ENCODE measurements at places on chromosomes 6 and 20.

DNA sequence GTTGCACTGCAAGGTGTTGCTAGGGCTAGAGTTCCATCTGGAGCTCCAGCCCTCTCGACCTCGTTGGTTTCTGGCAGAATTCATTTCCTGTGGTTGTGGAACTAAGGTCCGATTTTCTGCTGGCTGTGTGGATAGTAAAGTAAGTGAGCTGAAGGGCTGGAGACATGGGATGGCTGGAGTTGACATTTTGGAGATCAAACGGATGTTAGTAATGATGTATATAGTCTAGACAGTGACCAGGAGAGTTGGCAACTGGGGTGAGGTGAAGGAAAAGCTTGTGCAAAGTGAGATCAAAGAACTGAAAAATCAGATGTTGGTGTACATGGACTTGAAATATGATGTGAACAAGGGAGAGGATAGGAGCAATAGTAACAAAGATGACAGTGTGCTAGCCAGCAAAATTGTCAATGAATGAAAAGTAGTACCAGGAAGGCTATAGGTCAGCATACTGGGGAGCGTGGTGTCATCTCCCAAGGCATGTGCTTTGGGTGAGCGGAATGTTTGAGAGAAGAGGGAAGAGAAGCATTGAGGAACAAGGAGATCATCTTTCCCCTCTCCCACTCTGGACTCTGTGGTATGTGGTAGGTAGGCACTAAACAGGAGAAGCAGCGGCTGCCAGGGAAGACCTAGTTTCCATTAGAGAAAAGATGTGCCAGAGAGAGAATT, 7.8 kb downstream of the QRSL1 start:
- no peak for DNase-seq

- no peak for DNase-seq
Measured at GRCh38 chr6:127458222-127458621, 967 bp downstream of the KIAA0408 start.

DNA sequence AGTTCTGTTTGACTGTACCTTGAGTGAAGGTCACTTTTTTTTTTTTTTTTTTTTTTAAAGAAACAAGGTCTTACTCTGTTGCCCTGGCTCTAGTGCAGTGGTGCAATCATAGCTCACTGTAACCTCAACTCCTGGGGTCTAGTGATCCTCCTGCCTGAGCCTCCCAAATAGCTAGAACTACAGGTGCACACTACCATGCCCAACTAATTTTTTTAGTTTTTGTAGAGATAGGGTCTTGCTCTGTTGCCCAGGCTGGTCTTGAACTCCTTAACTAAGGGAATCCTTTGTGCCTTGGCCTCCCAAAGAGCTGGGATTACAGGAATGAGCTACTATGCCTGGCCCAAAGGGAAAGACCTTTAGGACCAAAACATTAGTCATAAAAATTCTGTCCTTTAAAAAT, 413.7 kb downstream of the CDKAL1 start:
- no peak for DNase-seq

- no peak for DNase-seq
Measured at GRCh38 chr20:46814366-46815232, 80.0 kb upstream of the EYA2 start.

DNA sequence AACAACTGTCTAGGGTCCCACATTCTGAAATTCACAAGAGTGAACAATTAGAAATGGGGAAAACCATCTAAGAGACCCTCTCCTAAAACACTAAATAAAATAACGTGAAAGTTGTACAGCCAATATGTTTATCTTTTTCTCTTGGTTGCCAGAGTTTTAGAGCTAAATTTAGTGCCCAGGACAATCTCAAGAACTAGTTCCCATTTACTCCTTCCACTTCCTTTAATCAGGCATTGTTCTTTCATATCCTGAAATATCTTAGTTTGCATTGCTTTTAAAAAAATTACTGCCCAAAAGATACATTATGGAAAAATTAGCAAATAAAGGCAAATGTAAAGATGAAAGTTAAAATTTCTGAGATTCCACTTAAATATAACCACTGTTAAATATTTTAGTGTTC, 33.1 kb upstream of the UBR2 start:
- no peak for DNase-seq

DNA sequence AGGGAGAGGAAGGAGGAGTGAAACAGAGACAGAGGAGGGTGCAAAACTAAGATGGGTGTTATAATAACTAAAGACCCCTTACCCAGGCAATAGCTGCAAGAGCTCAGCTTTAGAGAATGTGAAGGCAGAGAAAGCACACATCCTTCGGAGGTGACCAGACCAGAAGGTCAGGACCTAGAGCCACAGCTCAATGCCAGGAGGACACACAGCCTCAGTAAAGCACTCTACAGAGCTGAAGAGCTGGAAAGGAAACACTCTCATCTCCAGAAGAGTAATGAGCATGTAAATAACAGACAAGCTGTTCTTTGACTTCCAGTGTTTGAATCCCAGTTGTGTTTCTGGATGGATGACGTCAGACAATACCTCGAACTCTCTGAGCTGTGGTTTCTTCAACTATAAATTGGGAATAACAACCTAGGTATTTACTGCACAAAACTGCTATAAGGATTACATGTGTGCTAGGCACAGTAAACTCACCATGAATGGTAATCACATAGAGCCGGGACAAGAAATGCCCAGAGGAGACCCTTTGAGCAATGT, 63.2 kb downstream of the MAP3K5 start:
- DNase-seq = no peak

DNA sequence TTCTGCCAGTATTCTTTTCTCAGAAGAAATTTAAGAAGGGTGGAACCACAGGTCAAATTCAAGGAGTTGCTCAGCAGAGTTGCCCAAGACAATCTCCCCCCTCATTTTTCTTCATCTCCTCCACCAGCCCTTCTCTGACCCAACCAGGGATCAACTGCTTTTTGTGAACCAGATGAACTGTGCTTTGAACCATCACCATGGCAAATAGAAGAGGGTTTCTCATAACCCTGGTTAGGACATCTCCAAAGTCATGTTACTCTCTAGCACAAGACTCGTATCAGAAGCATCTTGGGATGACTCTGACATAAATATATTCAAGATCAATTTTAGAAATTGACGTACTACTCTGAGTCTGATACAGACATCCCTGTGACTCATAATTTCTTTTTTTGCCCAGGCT, 130.7 kb downstream of the ALDH8A1 start:
- DNase-seq = no peak

DNA sequence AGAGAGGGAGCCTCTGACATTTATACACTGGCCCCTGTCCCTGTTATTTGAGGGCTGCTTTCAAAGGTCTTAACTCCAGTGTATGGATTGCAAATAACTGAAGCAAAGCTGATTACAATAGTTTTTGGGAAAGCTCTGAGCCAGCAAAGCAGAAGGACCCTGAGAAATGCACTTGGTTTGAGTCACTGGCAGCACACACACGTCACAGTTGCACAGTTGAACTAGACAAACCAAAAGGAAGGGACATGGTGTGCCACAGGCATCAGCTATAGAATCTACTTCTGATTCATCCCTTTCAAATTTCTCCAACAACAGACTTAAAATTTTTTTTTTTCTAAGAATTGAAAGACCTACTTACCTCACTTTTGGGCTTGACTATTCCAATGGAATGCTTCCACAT, 56.4 kb downstream of the SNRNP48 start:
- DNase-seq = no peak

- DNase-seq = no peak
Measured at GRCh38 chr6:112253498-112253840, 898 bp downstream of the LAMA4 start.

DNA sequence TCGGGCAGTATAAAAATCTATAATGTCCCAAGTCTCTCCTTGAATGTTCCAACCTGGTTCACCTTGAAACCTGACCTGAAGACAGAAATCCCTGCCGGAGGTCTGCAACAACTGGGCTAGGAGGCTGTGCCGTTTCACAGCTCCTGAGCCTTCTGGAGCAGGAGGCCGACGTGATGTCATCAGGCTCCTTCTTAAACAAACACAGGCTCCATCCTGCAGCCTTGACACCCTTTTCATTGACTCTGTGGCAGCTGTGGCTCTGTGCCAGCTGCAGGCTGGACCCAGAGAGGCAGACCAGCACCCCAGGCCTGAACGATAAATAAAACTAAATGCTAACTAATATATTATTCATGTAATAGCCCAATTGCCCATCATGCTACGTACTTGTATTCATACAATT, 483.9 kb downstream of the CD83 start:
- no peak for DNase-seq

- DNase-seq = no peak
Measured at GRCh38 chr6:32809171-32809570, 7.6 kb downstream of the HLA-DOB start.

DNA sequence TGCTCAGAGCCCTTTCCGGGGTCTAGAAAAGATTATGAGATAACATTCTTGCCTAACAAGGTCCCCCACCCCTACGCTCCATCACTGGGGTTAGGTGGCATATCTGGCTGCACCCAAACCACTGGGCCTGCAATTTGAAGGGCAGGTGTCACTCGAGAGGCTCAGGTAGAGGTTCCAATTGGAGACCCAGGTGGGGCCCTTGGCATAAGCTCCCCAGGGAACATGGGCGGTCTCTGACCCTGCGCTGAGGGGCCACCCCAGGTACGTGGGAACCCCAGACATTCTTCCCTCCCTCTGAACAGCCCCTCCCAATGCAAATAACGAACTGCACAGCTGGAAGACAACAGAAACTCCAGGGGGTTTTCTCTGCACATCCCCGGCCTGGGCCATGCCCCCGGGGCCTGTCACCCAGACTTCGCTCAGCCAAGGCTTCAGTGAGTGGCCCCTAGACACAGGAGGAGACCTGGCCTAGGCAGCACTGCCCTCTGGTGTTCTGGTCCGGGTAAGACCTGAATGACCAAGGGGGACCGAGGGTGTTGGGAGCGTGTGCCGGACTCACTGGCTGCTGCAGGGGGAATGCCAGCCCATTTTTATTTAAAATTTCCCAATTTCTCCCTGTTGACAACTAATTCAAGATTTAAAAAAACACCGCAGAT, 47.5 kb downstream of the DSTN start:
- DNase-seq = peak; percentile 76

GRCh38 chr6:116695401-116695800, 14.4 kb downstream of the KPNA5 start:
- DNase-seq = no peak

DNA sequence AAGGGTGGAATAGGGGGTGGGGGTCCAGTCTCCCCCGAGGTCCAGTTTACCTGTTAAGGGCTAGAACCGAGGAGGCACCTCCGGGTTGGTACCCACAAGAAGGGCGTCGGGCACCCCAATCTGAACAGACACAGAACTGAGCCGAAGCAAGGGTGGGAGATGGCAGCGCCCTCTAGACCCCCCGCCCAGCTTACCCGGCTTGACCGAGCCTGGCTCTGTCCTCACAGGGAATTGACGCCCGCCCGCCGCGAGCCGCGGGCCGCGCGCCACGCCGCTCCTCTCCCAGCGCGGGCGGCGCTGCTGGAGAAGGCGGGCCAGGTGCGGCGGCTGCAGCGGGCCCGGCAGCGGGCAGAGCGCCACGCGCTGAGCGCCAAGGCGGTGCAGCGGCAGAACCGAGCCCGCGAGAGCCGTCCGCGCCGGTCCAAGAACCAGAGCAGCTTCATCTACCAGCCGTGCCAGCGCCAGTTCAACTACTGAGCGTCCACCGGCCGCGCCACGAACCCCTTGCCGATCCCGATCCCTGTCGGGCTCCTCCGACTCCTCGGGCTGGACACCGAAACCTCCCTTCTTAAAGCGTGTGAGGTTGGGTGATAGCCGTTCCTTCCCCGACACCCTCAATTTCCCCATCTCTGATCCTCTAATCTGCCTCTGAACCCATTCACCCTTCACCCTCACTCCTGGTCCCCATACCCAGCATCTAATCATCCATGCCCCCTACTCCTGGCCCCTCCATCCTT, 5.9 kb downstream of the TP53INP2 start:
- DNase-seq = peak; percentile 92

GRCh38 chr6:111683749-111684267, 78.1 kb upstream of the TRAF3IP2 start:
- no peak for DNase-seq

- peak; percentile 45 for DNase-seq
Measured at GRCh38 chr20:24970754-24971153, 21.7 kb downstream of the CST7 start.

GRCh38 chr6:45942953-45943352, 72.7 kb downstream of the CLIC5 start:
- no peak for DNase-seq

- DNase-seq = no peak
Measured at GRCh38 chr6:75568965-75569364, 32.7 kb upstream of the SENP6 start.

- DNase-seq = peak; percentile 50
Measured at GRCh38 chr20:3652221-3652620, 11.0 kb downstream of the GFRA4 start.

GRCh38 chr20:43755851-43756250, 29.0 kb upstream of the GTSF1L start:
- DNase-seq = no peak

DNA sequence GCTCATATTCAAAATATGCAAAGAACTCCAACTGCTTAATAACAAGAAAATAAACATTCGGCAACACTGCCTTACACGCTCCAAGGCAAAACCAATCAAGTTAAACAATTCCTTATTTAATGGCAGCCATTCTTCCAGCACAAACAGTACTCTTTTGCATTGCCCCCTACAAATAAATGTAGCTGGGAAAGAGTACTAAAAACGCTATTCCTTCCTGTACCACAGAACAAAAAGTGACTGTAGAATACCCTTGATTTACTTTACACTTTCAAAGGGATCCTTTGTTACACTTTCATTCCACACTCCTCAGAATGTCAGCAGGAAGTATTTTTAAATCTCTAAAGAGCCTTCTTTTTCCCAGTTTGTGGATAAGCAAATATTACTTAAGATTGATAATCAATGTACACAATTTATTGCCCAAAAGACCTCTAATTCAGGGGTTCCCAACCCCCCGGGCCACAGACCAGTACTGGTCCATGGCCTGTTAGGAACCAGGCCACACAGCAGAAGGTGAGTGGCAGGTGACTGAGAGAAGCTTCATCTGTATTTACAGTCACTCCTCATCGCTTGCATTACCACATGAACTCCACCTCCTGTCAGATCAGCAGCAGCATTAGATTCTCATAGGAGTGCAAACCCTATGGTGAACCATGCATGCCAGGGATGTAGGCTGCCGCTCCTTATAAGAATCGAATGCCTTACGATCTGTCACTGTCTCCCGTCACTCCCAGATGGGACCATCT, 51.6 kb downstream of the MBOAT1 start:
- no peak for DNase-seq

GRCh38 chr6:111604259-111605099, 1.2 kb downstream of the TRAF3IP2 start:
- no peak for DNase-seq

DNA sequence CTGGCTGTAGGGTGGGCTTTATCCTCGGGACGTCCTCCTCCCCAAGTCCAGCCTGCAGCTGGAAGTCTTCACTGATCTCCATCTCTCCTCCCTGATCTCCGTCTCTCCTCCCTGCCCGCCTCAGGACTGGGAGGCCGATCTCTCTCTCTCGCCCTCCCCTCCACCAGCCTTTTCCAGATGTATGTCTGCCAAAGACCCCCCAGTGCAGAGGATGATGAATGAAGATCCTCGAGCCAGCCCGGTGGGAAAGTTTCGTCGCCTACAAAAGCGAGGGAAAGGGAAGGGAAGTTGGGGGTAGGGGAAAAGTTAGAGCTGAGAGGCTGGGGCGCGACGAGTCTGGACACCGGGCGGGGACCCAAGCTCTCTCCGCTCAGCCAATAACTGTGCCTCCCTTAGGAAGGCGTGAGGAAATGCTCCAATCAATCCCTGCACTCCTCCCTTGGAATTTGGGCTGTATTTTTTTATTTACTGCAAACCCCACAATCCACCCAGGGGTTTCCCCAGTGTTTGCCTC, 595 bp upstream of the SRF start:
- DNase-seq = peak; percentile 88

- DNase-seq = no peak
Measured at GRCh38 chr6:167141667-167142432, 15.9 kb downstream of the GPR31 start.
